ENCODE measurements at places on chromosomes 11 and 22.

- peak; percentile 48 for DNase-seq
Observed at GRCh38 chr11:97722065-97722464, 1298.7 kb upstream of the CNTN5 start.

DNA sequence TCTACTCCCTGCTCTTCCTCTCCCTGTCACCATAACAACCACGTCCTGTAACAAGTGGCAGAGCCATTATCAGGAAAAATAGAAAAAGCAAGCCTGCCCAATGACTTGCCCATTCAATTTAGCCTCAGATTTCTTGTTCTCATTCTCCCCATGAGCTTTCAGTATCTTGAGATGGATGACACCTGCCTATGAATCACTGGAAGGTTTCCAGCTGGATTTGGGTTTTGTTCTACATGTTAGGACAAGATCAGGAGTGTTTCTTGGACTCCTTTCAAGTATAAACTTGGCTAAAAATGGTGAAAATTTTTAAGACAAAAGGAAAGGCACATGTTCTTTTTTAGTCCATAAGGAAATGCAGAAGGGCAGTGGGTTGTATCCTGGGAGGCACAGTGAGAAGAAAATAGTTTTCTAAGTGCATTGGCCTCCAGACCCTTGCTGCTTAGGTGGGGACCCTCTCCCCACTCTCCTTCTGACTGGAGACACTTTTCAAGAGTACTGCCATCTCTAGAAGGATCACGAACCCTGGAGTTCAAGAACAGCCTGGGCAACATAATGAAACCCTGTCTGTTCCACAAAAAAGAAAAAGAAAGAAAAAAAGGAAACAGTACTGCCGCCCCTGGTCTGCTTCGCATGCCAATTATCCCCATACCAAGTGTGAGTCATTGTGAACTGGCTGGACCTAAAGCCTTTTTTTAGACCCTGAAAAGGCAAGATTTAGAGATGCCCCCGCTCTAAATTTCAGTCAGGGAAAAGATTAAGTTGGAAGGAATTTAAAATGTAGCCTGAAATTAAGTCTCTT lies 51.0 kb downstream of the MTNR1B start:
- DNase-seq: no peak

GRCh38 chr11:113242767-113243397 lies 71.5 kb upstream of the TTC12 start:
- no peak for DNase-seq

DNA sequence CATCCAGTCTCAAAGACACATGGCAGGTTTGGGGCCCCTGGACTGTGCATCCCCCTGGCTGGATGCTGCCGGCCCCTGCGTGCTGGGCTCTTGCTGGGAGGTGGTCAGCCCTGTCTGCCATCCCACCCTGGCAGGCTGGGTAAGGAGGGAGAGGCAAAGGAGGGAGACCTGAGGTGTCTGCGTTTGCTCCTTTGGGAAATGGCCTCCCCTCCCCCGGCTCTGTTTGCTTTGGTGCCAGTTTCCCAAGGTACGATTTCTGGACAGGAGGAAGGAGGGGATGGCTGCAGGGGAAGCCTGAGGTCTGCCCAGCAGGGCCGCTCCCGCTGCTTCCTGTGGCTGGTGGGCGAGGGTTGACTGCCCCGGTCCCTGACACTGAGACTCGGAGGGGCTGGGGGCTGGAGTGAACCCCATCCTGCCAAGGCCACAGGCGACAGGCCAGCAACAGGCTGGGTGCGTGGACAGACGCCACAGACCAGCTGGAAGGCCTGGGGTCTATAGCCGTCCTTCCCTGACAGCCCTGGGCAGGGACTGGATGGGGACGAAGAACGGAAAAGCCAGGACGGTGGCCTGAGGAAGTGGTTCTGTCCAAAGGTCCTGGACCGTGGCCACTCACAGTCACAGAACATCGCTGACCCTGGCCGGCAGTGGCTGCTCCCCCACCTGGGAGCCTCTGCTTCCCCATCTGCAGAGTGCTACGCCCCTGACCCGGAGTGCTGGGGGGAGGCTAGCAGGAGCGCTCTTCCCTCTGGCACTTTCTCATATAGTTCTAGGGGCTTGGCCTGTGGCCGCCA lies 38.0 kb downstream of the OSBPL5 start:
- DNase-seq: peak; percentile 40

GRCh38 chr11:75797792-75798191 lies 17.2 kb upstream of the UVRAG start:
- DNase-seq: no peak

- peak; percentile 68 for DNase-seq
Observed at GRCh38 chr11:8959546-8960166, 4.6 kb downstream of the TMEM9B start.

DNA sequence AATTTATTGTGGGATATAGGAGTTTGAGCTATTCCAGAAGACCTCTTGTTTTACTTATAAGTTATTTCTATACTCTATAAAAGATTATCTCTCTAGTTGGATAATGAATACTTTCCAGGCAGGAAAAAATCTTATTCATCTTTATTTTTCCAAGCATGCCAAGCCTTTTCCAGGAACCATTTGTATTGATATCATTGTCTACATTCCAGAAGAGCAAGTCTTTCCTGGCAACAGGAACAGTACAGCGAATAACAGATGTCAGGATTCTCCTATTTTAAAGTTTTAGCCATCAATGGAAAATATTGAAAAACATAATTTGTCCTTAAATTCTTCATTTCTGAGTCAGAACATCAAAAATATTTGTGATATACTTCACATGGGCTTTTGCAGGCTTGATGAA lies 5.2 kb upstream of the NXPE1 start:
- no peak for DNase-seq

DNA sequence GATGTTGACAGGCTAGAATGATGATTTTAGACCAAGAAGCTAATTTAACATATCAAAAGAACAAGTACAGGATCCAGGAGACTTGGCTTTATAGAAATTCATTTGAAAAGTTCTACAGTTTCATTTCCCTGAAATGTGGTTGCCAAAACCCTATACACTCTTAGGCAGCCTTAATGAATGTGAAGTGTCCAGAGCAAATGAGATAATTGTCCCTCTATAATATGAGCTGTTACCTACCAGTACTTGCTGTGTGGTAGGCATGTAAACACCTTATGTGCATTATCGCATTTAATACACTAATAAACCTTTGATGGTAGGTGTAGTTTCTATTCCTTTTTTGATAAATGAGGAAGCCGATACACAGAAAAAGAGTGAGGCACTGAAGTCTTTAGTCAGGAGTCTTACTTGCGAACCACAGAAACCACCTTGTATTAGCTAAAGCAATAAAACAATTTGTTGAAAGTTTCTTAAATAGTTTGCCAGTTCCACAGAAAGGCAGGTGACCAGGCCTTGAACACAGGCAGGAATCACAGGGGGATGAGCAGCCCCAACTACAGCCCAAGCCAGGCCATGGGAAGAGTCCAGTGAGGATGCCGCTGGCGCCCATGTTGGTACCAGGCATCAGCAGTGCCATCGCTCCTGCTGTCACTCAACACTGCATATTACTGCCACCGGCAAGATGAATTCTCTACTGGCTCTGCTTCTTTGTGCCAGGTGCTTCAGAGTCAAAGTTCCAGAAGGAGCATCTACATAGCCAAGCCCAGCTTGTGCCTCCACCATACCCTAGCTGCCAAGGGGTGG lies 81.7 kb downstream of the SWAP70 start:
- no peak for DNase-seq

DNA sequence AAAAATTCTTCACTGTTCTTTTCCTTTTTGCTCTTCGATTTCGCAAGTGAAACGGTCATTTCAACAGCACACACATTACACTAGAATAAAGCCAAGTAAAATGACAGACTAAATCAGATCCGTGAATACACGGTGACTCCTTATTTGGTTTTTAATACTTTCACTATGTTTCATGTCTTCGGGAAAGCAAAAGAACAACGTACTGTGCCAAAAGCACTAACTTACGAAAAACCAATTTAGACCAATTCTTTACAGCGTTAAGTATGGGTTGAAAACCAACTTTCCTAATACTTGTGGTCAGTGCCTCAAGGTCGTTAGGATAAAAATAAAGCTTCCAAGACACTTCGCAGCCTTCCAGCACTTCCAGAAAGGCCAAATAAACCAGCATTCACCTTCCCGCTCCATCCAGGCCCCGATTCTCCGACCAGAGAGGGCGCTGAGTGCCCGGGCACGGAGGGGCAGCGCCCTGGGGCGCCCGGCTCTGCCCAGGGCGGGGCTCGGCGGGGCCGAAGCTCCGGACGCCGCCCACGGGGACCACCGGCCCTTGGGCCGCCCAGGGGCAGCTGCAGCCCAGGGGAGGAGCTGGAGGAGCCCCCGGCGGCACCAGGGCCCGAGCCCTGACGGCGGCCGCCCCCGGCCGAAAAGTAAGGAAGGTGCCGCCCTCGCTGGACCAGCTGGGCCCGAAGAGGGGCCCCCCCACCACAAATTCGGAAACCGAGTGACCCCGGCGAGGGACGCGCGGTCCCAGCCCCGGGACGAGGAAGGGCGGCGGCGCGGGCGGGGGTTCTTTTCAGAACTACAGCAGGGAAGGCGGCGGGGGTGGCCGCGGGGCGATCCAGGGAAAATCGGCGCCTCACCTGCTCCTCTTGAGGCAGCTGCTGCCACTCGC lies 499 bp downstream of the ATL3 start:
- DNase-seq: peak; percentile 84

GRCh38 chr11:102991776-102992175 lies 36.2 kb upstream of the MMP13 start:
- DNase-seq: no peak

- DNase-seq: no peak
Observed at GRCh38 chr11:50075856-50076255, 43.2 kb downstream of the OR4C45 start.

DNA sequence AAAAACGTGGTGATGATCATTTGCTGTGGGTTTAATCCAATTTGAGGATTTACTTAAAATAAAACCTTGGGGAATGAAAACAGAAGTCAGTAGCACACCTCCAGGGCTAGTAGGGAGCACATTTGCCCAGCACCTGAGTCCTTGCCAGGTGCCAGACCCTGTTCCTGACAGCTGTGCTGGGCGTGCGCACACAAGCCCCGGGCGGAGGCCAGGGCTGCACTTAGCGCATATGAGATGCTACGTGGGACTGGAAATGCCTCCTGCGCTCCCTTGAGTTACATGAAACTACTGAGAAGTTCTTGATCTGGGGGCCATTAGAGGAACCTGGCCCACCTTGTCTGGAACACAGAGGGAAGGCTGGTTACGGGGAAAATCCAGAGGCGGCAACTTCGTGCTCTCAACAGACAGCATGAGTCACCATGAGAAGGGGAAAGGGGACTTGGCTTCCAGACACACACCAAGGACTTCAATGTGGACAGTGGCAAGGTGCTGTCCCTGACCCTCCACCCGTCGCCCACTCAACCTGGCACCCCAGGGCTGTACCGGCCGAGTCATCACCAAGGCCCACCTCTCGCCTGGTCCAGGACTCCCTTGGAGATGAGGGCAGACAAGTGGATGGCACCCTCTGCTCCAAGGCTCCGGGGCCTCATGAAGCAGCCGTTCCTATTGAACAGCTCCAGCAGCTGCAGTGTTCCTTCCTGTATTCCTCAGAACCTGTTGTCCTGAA lies 1468.6 kb downstream of the BRD1 start:
- DNase-seq: no peak

- peak; percentile 88 for DNase-seq
Observed at GRCh38 chr11:66011239-66011784, 496 bp upstream of the CST6 start.

GRCh38 chr11:44877571-44878497 lies 72.8 kb downstream of the TP53I11 start:
- peak; percentile 80 for DNase-seq

DNA sequence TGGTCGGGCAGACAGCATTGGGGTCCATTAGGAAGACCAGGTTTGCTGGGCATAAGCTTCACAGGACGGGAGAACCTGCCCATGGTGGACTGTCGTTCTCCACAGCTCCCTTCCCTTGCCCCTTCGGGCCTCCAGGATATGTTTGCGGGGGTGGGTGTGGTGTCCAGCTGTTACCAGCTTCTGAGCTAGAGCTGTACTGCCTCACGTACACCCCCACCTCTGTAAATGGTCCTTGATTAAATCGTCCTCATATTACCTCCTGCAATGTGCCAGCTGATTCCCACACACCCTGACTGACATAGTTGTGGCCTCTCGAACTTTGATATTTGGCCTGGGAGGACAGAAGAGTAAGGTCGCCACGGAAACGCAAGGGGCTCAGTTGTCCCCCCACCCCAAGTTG lies 16.2 kb upstream of the BCR start:
- DNase-seq: no peak

DNA sequence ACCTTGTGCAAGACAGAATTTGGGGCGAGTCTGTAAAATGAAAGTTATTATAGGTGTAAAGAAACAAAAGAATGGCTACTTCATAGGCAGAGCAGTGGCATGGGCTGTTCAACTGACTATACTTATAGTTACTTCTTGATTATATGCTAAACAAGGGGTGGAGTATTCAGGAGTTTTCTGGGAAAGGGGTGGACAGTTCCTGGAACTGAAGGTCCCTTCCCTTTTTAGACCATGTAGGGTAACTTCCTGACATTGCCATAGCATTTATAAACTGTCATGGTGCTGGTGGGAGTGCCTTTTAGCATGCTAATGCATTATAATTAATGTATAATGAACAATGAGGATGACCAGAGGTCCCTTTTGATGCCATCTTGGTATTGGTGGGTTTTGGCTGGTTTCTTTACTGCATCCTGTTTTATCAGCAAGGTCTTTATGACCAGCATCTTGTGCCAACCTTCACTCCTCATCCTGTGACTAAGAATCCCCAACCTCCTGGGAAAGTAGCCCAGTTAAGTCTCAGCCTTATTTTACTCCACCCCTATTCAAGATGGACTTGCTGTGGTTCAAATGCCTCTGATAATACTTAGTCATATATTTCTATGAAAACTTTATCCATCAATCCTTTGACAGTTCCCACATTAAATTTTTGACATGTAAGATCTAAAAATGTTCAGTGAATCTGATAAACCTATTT lies 118.6 kb downstream of the ARHGAP42 start:
- DNase-seq: no peak

DNA sequence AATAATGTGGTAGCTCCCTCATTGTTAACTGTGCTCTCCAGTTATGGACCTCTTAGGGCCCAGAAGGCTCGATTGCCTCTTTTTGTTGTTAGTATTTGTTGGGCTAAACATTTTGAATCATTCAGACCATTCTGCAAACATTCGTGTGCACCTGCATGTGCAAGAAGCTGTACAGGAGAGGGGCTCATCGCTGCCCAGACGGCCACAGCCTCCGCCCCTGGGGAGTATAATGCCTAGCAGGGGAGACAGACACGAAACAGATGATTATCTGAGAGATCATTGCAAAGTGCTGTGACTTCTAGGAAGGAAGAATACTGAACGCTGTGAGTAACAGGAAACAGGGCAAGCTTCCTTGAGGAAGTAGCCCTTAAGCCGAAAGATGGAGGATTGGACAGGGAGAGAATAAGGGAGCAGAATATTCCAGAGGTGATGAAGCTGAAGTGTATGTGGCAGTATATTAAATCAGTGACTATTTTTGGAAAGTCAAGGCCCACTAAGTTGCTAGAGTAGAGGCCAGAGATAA lies 123.3 kb upstream of the RASSF10 start:
- no peak for DNase-seq

- DNase-seq: peak; percentile 73
Observed at GRCh38 chr11:16867097-16867496, 128.7 kb downstream of the C11orf58 start.

GRCh38 chr22:46173152-46173551 lies 22.8 kb downstream of the PPARA start:
- no peak for DNase-seq

- DNase-seq: no peak
Observed at GRCh38 chr11:665062-665703, 28.1 kb downstream of the DRD4 start.
